SK-N-SH treated with all-trans-retinoic acid at 6 μM for 48 hours (cell line): ENCODE measurements at places on chromosomes 1 and 21.

GRCh38 chr1:26535201-26535600, 5.6 kb downstream of the RPS6KA1 start:
- no peak for ATAC-seq

DNA sequence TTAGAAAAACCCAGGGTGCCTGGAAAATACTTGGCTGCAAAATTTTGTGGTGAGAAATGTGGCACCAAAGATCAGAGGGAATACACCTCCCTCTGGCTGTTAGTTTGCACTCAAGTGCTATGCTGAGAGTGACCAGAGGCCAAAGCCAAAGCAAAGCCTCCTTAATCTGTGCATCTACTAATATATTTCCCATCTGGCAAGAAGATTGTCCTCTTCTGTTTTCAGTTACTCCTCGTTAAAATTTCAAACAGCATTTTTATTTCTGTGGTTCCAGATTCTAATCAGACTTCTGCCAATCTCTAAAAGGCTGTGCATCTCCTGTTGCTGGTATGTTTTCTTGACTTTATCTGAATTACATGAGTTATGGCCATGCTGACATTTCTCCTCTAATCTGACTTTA, 327.4 kb downstream of the TBX15 start:
- no peak for ATAC-seq

GRCh38 chr1:109947582-109948284, 36.8 kb upstream of the AHCYL1 start:
- ATAC-seq: no peak

DNA sequence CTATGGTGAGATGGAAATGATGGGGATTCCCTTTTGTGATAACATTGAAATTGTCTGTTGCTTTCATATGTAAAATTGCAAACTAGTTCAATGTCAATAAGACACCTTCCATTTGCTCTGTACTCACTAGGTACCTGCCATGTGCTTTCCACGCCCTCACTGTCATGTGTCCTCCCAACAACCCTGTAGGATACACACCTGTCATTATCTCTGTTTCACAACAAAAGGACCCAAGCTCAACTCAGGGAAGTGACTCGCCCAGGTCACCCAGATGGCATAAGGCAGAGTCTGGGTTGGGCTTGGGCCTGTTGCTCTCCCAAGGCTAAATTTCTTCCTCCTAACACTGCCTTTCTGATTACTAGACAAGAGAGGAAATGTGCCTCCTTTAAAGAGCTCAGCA, 45.3 kb upstream of the MCOLN3 start:
- no peak for ATAC-seq
